ENCODE measurements at places on chromosomes 13 and 19.
A peak's percentile ranks its signal among the peaks of the same experiment; 100 is the strongest.

GRCh38 chr19:14795078-14795721 lies 16.8 kb upstream of the ADGRE2 start:
- no peak for DNase-seq

GRCh38 chr19:31272583-31273106 lies 76.6 kb downstream of the TSHZ3 start:
- no peak for DNase-seq

GRCh38 chr19:10687518-10688288 lies 13.5 kb upstream of the QTRT1 start:
- no peak for DNase-seq

DNA sequence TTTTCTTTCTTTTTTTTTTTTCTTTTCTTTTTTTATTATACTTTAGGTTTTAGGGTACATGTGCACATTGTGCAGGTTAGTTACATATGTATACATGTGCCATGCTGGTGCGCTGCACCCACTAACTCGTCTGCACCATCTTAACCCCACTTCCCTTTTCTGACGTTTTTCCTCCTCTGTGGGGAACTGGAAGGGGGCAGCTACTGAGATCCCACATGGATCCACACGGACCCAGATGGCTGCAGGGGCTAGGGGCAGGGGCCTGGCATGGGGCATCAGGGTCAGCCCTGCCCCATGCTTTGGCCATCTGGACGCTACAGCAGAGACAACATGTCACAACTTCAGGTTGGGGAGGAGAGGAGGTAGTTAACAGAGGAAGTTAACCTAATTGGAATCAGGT lies 54.3 kb downstream of the RUBCNL start:
- no peak for DNase-seq

GRCh38 chr19:5985098-5985783 lies 7.3 kb upstream of the RANBP3 start:
- no peak for DNase-seq

DNA sequence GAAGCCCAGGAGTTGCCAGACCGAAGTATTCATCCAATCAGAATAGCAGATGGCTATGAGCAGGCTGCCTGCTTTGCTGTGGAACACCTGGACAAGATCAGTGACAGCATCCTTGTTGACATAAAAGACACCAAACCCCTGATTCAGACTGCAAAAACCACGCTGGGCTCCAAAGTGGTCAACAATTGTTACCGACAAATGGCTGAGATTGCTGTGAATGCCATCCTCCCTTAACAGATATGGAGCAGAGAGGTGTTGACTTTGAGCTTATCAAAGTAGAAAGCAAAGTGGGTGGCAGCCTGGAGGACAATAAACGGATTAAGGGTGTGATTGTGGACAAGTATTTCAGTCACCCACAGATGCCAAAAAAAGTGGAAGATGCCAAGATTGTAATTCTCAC lies 250.3 kb upstream of the OBI1 start:
- DNase-seq = no peak

GRCh38 chr19:17676295-17676694 lies 11.9 kb downstream of the UNC13A start:
- no peak for DNase-seq

DNA sequence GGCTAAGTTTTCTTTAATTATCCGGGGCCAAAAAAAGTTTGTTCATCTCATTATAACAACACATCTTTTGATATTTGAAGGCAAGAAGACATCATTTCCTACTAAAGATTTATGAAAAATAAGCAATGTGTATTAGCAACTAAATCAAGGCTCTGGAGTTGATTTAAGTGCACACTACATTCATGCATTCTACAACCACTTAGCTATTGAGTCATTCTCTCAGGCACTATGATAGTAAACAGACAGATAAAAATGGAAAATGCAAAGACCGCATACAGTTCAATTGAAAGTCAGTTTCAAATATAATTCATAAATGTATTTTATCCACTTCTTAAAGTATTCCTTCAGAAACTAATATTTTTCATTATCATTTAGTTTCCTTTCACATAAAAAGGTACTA lies 1395.2 kb downstream of the PCDH9 start:
- no peak for DNase-seq

DNA sequence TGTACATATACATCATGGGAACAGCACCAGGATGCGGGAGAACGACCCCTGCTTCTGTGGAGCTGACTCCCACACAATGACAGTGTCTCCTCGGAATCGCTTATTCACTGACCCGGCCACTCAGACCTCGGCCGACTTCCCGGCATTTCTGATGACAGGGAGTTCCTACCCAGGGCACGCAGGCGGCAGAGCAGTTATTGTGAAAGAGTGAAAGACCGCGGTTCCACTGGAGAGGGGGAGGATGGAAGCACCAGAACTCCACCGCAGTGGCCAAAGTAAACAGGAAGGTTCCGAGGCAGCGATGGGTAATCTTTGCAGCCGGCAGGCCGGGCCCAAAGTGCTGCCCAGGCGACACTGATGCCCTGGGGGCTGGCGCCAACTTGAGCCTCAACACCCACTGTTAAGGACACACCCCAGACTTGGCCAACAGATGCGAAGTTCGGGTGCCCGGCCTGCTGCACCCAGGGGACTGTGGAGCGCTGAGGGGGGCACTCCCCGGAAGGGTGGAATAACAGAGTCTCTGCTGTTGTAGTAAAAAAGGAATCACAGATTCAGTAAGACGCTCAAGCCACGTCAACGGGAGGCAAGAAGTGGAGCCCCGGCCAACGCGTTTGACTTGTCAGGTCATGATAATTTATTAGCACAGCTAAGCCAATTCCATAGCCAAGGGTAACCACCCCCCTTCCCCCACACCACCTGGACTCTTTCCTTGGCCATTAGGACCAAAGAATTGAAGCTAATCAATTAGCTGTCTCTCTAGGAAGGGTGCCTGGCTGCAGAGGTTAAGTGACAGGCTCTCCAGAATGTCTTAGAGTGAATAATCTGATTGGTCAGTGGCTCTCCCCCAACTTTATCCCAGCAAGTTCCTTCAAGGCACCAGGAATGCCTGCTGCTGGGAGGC lies 5.8 kb downstream of the MLLT1 start:
- peak; percentile 85 for DNase-seq

- no peak for DNase-seq
These were observed 10.3 kb downstream of the PLD3 start for GRCh38 chr19:40358773-40359172.

DNA sequence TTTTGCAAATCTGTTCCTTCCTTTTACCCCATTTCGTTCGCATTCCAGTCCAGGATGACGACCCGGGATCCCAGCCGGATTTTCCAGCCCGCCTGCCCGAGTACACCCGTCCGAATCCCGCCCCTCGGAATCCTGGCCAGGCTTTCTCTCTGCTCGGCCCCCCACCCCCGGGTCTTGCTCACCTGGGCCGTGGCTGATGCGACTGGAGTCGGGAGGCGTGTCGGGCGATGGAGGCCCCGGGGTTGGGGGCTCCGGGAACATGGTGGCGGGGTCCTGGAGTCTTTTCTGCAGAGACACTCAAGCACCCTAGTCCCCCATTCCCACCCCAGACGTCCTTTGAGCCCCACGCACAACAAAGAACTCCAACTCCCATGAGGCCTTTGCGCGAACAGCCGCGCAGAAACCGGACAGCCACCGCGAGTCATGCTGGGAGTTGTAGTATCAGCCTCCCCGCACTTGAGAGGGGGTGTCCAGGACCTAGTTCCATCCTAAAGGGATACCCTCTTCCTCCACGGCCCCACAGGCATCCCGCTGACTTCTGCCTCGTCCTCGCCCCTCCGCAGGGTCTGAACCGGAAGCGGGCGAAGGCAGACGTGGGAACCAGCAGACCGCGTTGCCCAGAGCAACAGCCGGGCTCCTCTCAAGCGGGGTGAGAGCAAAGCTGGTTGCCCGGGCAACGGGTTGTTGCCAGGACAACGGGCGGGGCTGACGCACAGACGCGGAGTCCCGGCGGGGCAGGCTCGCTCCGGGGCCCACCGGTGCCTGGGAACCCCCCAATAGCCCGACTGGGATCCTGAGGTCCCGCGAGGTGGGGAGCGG lies 1.1 kb downstream of the SYT5 start:
- no peak for DNase-seq

- no peak for DNase-seq
These were observed 160.3 kb downstream of the KCTD15 start for GRCh38 chr19:33956941-33957340.

GRCh38 chr13:50340146-50340545 lies 324.9 kb downstream of the KCNRG start:
- no peak for DNase-seq

DNA sequence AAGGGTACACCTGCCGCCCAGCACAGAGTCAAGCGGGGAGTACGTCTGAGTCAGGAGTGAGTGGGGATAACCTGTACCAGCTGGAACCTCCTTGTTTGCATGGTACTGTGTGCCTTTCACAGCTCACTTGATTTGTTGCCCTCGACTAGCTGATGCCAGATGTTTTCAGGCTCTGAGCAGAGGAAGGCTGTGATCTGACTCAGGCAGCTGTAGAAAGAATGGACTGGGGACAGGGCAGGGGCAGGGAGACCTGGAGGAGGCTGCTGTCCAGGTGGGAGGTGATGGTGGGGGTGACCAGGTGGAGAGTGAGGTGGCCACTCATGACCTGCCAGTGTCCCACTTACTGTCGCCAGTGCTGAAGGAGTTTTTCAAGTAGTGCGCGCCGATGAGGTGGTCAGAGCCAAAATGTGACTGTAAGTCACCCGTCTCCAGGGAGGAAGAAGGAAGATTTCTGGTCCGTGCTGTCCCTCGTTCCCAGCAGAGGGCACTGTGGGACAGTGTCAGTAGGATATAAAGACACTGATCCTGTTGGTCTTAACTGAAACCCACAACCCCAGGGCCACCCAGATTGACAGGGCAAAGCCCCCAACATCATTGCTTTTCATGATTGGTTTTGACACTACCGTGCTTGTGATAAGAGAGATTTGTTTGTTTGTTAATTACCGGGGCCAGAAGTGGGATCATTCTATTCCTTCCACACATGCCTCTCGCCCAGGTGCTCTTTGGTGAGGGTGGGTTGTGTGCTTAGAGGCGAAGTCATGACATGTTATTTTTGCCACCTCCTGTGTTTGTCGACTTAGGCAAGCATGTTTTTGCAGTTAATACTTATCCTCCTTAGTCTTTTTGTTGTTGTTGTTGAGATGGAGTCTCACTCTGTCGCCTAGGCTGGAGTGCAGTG lies 128.4 kb downstream of the DPF1 start:
- peak; percentile 73 for DNase-seq

DNA sequence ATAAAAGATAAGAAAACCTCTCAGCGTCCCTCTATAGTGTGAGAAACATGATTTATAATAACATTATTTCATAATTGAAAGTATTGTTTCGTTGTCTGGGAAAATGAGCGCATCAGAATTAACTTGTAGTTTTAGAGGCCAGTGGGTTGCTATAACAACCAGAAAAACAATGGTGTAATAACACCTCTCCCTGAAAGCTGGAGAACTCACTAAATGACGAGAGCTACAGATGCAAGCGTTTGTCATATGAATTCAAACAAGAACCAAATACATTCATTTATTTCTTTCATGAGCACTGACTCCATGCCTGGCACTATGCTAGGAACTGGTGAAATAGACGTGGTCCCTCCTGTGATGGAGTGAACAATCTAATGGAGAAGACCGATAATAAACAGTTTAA lies 16.3 kb downstream of the KBTBD7 start:
- DNase-seq = no peak

All from tibial nerve (tissue), 4 donors.